Central memory CD8-positive, alpha-beta T cell (primary cell): ENCODE measurements at places on chromosomes 4 and X.

GRCh38 chr4:146211440-146211839 is 2.9 kb upstream of the REELD1 start:
- no peak for DNase-seq

GRCh38 chr4:83552083-83552482 is 16.2 kb downstream of the GPAT3 start:
- DNase-seq, result no peak

- no peak for DNase-seq
These were observed at the start of gene MTNR1A for GRCh38 chr4:186554914-186555827. Gene MTNR1A (minus strand): TSS chr4:186555567. CDS start chr4:186555365, 202 bp downstream.

- DNase-seq, result no peak
These were observed 85.4 kb downstream of the TIGD2 start for GRCh38 chr4:89196745-89197144.

GRCh38 chr4:141630854-141631253 is 5.5 kb upstream of the IL15 start:
- DNase-seq, result no peak

GRCh38 chr4:111330786-111331185 is 707.9 kb upstream of the PITX2 start:
- no peak for DNase-seq

- DNase-seq, result no peak
These were observed 84.5 kb downstream of the FAM53A start for GRCh38 chr4:1599491-1600210.

DNA sequence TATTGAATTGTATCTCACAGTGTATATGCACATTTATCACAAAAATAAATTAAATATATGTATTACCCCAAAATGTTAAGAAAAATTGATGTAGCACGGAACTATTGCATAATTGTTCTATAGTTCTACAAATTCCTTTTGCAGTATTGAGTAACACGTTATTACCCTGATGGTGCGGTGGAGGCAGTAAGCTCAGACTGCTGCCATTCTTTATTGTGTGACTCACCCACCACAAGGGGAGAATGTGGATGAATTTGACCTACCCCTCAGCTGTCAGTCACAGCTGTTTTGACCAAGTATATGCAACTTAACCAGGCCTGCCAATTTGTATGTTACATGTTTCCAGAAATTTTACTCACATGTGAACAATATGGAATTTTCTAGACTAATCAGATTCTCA is 506.6 kb downstream of the SH3BGRL start:
- DNase-seq, result no peak

GRCh38 chr4:189869236-189869635 is 71.4 kb upstream of the FRG1 start:
- no peak for DNase-seq

GRCh38 chr4:71404049-71404448 is 65.2 kb downstream of the SLC4A4 start:
- DNase-seq, result no peak

DNA sequence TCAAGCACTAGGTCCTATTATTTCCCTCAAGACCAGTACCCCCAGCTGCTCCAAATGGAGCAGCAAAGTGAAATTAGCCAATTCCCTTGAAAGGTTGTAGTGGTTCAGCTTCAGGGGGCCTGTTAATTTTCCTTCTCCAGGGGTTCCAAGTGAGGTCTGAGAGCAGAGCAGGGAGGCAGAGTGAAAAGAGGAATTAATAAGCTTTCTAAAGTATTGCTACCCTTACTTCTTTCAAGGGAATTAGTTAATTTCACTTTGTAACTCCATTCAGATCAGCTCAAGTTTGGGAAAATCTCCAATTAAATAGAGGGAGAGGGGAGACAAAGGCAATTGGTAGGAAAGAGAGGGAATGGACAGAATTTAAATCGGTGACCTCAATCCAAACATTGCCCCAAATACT is 78.7 kb upstream of the SLC7A11 start:
- no peak for DNase-seq

GRCh38 chr4:182894681-182895275 is 22.4 kb downstream of the DCTD start:
- no peak for DNase-seq

GRCh38 chrX:86935988-86936387 is 581.6 kb upstream of the KLHL4 start:
- no peak for DNase-seq

DNA sequence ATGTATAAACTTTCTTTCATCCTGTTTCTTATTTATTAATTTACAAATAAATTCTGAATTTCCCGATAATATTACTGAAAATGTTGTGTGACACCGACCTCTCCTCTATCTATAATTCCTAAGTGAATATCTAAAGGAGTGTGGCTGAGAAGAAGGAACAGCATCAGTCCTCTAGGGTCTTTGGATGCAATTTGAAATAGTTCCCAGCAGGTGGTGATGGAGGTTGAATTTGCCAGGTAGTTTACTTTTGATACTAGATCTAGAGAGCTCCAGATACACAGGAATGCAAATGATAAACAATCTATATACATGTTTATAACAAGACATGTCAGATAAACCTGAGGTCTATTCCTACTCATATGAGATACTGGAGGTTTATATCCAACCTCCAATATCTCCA is 305.4 kb downstream of the PCDH18 start:
- no peak for DNase-seq

DNA sequence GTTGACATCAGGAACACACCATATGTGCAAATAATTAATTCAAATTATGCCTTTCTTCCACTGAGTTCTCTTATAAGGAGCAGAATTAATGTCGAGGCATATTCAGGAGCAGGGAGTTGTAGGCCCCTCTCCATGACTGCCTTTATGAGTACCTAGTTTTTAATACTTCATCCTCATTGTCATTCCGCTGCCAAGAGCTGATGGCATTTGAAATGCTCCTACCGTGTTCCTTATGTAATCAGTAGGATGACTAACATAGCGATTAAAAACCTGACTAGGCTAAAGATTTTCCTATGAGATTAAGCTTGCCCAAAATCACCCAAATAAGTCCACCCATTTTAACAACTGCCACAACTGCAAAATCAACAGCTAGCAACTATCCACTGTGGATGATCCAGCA is 220.6 kb downstream of the DHX15 start:
- DNase-seq, result no peak

- DNase-seq, result no peak
These were observed 2.2 kb downstream of the AIMP1 start for GRCh38 chr4:106318511-106318910.

DNA sequence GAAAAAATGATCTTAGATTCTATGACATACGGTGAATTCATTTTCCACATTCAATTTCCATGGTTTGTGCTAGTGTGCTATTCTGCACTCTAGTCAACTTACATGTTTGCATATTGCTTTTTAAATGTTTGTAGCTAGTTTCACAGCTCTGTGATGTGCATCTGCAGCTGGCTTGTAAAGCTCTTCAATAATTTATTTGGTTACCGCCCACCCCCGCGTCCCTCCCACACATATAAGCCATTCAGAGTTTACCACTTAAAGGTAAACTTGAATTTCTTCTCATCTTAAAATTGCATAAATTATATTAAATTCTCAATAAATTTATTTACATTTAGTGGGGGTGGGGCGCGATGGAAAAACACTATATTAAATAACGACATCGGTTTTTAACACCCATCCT is 291 bp upstream of the NBDY start:
- no peak for DNase-seq

- no peak for DNase-seq
These were observed 354.7 kb upstream of the SPANXN4 start for GRCh38 chrX:142671036-142671435.

DNA sequence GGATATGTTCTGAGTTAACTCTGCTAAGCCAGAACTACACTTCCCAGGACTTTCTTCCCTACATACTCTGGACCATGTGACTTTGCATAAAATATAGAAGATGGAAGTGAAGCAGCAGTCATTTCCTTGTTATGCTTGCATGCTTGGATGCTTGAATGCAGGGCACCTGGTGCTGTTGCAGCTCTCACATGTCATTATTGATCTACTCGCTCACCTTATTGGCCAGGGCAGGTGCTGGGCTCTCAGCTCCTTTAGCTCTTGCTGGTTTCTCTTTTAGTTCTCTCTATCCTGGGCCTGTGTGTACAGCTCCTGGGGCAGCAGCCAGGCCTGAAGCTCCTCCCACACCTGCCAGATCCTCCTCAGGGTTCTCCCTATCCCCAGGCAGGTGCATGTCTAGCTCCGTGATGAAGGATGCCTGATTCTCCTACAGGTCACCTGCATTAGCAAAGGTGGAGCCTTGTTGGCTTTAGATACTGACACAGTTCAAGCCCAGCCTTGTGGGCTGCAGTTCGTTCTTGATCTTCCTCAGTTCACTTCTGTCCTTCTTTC is 53.3 kb downstream of the MED28 start:
- no peak for DNase-seq

DNA sequence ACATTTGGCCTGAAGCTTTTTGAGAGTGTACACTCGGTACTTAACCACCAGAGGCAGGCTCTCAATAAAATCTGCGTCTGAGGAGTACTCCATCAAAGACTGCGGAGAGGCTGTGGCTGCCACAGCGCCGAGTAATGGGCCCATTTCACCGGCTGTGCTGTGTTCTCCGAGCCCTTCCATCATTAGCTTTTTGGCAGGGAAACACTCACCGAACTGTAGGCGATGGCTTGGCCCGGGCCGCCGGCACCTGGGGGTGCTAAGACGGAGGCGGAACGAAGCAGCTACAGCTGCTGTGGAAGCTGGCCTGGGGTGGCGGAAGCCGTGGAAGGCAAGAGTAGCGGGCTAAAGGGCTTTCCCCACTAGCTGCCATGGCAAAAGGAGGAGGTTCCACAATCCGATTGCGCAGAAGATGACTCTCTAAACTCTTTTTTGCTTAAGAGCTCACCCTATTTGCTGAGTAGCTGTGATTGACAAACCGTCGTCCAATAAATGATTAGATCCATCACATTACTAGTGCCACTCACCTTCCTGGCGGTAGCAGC is 48.5 kb upstream of the PABPC1L2A start:
- no peak for DNase-seq

DNA sequence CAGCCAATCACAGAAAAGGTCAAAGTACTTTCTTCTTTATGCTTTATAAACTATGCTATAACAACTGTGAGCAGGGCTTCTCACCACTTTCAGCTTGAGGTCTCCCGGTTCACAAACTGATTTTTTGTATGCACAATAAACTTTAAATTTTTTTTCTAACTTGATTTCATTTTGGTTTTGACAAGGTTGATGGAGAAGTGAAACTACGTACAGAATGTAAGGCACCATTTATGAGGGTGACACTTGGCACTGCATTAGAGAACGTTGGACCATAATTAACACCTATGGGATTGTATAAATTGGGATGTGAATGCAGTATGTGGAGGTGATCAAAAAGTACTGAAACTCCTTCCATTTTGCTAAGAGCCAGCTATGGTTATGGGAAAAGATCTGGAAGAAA is 857.9 kb upstream of the HTR2C start:
- DNase-seq, result no peak

DNA sequence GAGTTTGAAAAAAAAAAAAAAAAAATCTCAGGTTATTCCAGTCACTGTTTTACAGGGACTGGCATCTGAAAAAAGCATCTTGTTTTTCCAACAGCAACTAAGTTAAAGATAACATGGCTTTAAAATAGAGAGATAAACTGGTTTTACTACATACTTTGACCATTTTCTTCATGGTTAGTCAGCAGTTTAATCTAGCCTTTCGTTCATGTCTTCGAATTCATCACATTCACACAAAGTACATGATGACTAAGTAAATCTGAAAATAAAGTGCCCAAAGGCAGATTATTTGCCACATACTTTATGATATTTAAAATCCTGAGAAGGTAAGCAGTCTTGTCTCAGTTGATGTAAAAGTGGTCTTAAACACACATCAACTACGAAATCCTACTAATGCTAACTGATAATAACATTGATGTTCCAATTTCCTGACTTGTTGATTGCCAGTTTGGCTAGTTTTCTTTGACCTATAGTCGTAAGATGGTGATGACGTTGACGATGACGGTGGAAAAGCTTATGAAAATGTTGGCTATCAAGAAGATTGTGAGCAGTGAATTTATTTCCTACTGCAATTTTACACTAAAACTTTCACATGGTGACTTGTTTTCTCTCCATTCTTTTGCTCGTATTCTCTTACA is 540.5 kb upstream of the BOD1L1 start:
- no peak for DNase-seq

DNA sequence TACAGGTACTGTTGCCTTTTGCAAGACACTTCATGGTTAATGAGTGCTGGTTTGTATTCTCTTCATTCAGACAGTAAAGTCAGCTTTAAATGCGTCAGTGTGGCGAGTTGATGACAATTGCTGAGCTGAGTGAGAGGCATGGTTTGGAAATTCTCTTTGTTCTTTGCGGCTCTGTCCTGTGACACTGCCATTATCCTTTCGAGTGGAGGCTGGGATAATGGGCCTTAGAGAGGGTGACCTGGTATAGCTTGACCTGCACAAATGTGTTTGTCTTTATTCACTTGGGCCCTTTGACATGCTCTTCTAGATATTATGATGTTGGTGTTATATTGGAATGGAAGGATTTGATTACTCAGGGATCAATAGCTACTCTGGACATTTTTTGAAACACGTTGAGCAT is 208.5 kb upstream of the FAT1 start:
- DNase-seq, result no peak

DNA sequence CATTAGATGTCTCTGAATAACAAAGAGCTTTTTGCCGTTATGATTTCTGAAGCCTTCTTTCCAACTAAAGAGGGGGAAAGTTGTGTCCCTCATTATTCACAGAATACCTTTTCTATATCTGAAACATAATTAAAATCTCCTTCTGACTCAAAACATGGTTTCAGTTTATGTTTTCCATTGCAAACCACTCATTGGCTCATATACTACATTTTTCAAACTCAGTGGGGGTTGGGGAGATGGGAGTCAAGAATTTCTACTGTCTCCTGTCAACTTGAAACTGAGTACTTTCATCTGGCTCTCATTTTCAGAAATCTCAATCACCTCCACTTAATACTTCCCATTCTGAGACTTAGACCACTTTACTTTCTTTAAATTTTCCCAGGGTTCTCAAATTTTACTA is 1839.5 kb upstream of the PCDH10 start:
- no peak for DNase-seq

DNA sequence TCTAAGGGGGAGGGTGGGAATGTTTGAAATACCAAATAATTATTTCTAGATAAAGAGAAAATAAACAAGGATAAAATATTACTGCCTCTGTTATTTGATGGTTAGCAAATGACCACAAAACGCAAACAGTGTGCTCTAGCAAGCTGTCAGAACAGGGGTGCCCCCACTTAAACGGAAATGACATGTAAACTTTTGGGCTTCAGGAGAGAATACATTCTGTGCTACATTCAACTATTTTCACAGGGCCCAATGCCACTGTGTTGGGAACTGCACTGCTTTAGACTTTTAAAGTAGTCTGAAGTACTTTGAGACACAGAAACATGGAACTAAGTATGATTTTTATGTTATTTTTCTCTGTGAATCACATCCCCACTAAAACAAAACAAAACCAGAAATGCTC is 14.1 kb downstream of the CD40LG start:
- DNase-seq, result no peak

GRCh38 chrX:16839219-16839851 is 30.8 kb downstream of the RBBP7 start:
- no peak for DNase-seq

GRCh38 chr4:164027805-164028204 is 533.3 kb downstream of the TMA16 start:
- DNase-seq, result no peak
